GM12892 (cell line): ENCODE measurements at places on chromosomes 1 and 21.

DNA sequence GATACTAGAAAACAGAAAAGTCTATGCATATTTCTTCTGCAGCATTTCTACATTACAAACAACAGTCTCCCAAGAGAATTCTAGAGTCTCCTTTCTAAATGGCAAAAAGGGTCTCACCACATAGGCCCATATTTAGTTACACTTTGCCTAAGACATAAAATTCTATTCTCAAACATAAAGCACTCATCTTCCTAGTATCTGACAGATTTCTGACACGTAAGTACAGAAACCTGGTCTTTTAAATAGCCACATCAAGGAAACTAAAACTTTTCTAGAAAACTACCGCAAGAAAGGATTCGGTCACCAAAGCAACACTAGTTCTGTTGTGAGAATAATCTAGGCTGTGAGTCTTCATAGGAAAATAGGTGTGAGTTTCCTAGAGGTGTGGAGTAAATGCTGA lies 33.6 kb upstream of the CTSK start:
- DNase-seq, result no peak

DNA sequence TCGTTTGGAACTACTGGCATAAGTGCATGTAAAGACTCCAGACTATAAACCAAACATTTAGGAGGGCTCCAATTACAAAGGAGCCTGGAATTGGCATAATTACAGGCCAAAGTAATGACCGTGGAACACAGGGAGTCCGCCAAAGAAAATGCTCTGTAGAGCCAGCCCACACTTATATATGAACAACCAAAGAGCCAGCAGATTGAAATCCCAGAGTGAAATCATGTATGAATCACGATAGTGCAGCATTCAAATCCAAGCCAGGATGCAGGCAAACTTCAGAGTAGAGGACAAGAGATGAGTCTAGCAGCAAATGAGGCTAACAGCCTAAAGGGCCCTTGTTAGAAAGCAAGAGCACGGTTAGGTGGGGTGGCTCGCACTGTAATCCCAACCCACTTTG lies 13.1 kb downstream of the VPS26C start:
- DNase-seq, result no peak

- DNase-seq, result no peak
These were observed 2.9 kb downstream of the CRYZ start for GRCh38 chr1:74729741-74730478.

DNA sequence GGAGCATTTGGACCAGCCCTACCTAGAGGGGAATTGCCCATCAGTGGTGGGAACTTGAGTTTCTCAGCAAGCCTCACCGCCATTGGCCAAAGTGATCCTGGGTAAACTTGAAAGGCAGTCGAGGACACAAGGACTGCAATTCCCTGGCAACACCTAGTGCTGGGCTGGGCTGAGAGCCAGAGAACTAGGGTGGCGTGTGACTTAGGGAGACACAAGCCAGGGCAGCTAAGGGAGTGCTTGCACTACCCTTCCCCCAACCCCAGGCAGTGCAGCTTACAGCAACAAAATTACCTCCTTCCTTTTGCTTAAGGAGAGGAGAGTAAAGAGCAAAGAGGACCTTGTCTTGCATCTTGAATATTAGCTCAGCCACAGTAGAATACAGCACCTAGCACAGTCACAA lies 176.9 kb upstream of the PRMT6 start:
- no peak for DNase-seq

- no peak for DNase-seq
These were observed 400 bp upstream of the TRIM17 start for GRCh38 chr1:228417061-228417460.

- DNase-seq, result no peak
These were observed 90.1 kb downstream of the PLXNA2 start for GRCh38 chr1:208154040-208154439.

DNA sequence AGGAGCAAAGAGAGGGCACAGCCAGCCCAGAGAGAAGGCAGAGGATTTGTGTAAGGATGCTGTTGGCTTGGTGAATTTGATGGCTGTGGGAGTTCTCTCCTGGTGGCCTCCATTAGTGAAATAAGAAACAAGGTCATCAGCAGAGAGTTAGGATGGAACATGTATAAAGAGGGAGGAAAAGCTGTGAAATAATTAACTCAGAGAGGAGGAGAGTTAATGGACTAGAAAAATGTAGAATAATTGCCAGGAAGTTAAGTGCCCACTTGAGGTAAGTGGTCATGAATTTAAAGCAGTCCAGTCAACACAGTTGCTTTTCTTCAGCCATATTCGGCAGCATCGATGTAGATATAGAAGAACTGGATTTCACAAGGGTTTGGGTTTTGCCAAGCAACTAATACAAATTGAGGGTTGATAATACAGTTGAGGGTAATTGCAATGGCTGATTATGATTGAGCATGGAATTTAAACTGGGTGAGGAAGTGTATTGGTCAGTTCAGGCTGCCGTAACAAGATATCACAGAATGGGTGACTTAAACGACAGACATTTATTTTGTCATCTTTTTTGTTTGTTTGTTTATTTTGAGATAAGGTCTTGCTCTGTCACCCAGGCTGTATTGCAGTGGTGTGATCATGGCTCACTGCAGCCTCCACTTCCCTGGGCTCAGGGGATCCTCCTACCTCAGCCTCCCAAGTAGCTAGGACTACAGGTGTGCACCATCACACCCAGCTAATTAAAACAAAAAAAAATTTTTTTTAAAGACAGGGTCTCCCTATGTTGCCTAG lies 31.7 kb upstream of the KLF17 start:
- no peak for DNase-seq

DNA sequence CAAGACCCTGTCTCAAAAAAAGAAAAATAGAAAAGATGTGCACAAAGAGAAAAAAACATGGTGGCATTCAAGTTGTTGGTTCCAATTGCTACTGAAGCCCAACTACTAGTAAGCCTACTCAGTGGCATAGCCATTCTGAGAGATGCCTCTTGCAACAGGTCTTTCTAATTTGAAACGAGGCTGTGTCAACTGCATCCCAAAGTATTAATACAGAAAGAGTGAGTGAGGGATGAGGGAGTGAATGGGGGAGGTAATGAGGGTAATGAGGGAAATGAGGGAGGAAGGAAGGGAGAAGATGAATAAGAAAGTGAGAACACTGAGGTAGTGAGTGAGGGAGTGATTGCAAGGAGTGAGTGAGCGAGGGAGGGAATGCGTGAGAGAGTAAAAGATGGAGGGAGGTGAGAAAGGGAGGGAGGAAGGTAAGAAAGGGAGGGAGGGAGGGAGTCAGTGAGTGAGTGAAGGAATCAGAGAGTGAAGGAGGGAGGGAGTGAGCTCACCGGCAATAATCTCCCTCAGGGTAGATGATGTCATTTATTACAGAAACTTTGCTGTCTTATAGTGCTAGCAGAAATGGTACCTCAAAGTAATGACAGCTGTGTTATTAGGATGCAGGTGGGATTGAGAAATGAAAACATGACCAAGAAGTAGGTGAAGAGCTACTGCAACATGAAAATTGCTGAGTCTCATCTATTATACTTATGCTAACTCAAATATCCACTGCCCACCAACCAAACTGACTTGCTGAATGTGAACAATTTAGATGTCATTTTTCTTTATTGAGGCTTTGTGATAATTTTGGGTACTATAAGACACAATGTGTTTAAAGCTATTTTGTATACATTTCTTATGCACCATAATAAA lies 75.6 kb upstream of the ADAM30 start:
- no peak for DNase-seq

- peak; percentile 94 for DNase-seq
These were observed 9.9 kb downstream of the RNF223 start for GRCh38 chr1:1063945-1064831.

DNA sequence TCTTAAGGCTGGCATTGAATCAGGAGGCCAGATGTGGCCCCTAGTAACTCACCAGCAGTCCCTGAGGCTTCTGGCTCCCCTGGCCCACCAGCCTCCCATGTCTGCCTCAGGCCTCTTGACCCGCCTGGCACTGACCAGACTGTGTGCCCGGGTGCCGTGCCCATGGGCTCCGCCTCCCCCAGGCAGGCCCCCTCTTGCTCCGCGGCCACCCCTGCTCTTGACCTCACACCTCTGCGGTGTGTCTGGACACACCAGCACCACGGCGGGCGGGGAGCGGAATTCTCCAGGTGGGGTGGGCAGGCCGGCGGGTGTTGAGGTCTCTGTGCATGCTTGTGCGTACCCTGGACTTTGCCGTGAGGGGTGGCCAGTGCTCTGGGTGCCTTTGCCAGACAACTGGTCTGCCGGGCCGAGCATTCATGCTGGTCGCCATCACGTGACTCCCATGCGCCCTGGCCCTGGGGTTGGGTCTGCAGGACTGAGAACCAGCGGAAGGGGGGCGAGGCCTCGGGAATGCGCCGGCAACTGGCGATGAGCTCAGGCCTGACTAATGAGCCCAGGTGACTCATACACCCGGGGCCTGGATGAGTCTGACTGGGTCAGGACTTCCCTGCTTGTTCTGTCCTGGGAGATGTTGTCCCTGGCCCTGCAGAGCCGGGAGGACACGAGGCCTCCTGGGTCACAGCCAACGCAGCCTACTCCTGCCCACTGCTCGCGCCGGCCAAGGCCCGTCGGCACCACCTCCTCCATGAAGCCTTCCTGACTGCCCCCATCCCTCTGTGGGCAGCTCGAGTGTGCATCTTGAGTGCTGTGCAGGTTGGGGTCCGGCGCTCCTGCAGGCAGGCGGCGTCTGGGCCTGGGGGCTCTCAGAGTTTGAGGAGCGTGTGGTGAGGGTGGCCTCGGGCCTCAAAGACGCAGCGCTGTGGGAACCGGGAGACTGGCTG lies 22.6 kb downstream of the COL18A1 start:
- no peak for DNase-seq

- DNase-seq, result no peak
These were observed 9.5 kb upstream of the TMEM39B start for GRCh38 chr1:32063261-32063681.

DNA sequence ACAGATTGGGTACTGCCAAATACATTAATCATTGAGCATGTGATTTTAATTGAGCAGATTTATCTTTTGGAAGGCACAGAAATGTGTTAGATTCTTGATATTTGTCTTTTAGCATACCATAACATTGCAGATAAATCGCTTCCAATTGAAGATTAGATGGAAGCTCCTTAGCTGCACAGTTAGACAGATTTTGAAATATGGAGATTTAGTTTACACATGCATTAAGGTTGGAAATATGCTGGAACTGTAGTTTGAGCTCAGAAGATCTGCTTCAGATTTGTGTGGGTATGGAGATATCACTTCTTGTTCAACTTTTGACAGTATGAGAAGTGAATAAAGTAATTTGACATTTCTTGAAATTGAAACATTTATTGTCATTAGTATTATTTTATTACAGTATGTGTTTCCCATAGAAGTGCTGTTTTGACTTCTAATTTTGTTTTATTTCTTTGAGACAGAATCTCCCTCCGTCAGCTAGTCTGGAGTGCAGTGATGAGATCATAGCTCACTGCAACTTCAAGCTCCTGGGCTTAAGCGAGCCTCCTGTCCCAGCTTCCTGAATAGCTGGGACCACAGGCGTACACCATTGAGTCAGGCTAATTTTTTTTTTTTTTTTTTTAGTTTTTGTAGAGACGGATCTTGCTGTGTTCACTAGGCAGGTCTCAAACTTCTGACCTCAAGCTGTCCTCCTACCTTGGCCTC lies 29.1 kb downstream of the THRAP3 start:
- DNase-seq, result no peak

GRCh38 chr1:80441664-80442063 lies 1359.1 kb upstream of the ADGRL2 start:
- no peak for DNase-seq

GRCh38 chr21:29939104-29939923 lies 482 bp downstream of the GRIK1 start:
- no peak for DNase-seq

DNA sequence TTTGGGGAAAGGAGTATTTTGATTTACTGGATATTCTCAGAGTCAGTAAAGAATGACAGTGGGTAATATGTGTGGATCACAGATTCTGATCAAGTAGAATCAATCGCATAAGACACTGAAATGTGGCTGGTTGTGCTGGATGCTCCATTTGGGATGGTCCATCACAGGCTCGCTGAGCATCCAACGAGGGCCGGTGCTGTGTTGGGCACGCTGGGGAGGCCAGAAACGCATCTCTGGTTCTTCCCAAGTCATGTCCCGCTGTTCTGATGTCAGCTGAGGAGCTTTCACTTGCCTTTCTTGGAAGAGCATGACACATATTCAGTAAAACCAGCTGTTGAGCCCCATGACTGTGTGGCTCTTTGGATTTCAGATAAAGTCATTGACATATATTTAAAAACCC lies 72.0 kb downstream of the UMODL1 start:
- DNase-seq, result no peak

DNA sequence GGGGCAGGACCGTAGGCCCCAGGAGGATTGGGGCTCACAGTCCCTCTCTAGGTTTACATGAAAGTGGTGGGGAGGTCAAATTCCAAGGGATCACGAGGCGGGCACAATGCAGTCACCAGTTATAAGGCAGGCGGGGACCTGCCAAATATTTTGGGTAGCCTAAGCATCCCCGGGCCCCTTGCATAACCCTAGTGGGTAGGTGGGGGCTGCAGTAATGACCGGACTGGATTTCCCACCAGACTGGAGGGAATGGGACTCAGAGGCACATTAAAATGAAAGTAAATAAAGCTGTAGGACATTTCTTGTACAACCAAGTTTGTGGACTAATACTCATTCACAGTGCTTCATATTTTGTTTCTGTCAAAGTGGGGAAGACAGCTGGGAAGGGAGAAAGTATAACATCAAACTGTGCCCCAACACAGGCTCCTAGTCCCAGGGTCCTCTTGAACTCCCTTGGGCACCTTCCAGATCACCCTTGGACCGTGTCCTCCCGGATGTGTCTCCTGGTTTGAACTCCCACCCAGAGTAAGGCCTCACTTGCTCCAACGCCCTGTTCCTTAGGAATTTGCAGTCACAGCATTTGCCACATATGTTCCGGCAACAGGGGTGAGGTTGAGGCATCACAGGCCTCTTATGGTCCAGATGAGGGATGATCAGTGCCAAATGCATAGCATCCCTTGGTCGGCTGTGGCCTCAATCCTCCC lies 28.4 kb upstream of the KIAA0040 start:
- DNase-seq, result no peak

- DNase-seq, result no peak
These were observed 16.6 kb downstream of the BCAR3 start for GRCh38 chr1:93665015-93665414.

DNA sequence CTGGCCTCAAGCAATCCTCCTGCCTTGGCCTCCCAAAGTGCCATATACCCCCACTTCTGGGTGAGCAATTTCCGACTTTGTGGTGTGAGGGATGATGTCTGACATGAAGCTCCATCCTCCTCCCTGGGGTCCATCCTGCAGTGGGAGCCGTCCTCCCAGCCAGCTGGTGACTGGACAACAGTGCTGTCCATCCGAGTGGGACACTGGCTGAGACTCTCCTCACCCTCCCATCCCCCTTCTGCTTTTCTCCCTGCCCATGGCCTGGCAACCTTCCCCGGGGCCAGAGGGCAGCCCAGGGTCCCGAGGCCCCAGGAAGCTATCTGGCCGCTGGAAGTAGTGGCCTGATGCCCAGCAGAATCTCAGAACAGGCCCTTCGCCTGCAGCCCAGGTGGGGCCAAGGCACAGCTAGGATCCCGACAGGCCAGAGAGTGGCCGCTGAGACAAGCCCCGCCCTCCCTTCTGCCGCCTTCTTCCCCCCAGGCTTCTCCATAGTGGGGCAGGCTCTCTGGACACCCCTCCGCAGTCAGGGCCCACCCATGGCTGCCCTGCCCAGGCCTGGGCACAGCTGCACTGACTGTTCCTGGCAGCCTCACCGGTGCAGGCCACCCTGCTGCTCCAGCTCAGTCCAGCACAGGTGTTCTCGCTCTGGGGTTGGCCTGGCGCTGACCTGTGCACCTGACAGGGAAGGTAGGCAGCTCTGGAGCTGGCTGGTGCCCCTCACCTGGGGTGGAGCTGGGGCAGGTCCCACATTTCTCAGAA lies 8.4 kb upstream of the FAAP20 start:
- no peak for DNase-seq

- DNase-seq, result no peak
These were observed 188.3 kb upstream of the EDN2 start for GRCh38 chr1:41672641-41673361.
